ENCODE measurements at places on chromosomes 3 and 15.

GRCh38 chr3:16908896-16909295 lies 24.1 kb downstream of the PLCL2 start:
- no peak for DNase-seq

DNA sequence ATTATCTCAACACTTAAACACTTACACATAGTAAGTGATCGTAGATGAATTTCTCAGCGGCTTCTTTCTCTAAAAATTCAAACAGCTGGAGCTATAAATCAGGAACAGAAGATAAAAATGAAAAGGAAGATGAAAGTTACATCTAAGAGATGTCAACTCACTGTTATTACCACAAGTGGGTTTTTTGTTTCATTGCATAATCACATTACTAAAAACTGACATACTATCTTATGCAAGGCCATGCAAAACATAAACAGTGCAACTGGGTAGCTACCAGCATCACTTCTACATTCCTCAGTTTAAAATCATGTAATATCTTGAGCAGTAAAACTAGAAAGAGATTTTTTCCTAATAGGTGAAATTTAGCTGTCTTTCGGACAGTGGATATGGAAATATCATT lies 14.9 kb downstream of the MINDY4B start:
- DNase-seq = no peak

- DNase-seq = peak; percentile 79
Observed at GRCh38 chr15:40506964-40507571, 36.3 kb downstream of the CHST14 start.

- no peak for DNase-seq
Observed at GRCh38 chr3:30664884-30665283, 58.5 kb downstream of the TGFBR2 start.

DNA sequence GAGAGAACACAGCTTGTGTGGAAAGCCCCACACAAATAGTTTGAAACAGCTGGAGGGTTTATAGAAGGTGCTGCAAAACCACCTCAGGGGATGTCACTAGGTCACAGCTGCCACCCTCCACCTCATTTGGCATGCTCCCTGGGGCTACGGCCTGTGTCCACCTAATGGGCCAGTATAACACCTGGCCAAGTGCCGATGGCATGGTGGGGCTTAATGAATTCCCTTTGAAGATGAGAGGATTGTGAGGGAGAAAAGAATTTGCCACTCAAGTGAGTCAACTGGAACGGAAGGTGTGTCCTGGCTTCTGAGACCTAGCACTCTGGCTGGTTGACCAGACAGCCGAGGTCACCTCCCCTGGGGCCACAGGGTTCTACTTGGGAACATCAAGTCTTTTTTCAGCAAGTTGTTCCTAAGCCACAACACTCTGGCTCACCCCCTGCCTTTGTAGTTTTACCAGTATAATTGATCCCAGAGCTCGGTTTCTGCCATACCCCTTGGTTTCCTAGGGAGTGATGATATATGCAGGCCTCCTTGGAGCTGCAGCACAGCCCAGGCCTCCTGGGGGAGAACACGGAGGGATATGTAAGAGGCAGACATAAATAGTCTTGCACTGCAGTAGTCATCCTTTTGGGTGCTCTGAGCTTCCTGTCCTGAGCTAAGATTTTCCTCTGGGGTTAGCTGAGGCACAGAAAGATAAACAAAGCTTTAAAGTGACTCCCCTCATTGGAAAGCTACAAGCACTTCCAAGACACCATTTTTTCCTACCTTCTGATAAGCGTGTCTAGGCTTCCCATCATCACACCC lies 178.2 kb upstream of the LPP start:
- DNase-seq = no peak

DNA sequence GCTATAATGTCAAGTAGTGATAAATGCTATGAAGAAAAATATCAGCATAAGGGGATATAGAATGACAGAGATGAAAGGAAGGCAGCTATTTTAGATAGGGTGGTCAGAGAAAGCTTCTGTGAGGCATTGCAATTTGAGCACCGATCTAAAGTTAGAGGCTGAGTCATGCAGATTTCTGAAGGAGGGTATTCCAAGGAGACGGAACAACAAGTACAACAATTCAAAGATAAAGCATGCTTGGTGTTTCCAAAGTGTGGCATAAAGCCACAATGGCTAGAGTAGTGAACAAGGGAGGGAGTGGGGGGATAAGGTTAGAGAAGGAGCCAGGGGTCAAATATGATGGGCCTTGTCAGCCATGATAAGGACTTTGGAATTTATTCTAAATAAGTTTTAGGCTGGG lies 71.9 kb downstream of the PFN2 start:
- peak; percentile 42 for DNase-seq

DNA sequence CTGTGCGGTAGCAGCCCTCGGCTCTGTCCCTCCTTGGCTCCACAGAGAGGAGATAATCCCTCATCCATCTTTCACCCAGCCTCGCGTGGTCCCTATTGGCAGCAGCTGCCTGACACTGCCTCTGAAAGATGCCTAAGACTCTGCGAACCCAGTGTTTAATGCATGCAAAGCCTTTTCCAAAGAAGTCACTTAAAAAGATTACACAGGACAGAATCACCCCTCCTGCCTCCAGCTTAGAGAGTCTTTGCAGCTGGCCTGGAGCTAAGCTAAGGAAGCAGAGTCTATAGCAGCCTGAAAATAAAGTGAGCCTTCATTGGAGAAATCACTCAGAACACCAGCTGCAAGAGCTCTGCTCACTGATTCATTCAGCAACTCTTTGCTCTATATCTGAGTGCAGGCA lies 247.2 kb downstream of the SHQ1 start:
- no peak for DNase-seq

DNA sequence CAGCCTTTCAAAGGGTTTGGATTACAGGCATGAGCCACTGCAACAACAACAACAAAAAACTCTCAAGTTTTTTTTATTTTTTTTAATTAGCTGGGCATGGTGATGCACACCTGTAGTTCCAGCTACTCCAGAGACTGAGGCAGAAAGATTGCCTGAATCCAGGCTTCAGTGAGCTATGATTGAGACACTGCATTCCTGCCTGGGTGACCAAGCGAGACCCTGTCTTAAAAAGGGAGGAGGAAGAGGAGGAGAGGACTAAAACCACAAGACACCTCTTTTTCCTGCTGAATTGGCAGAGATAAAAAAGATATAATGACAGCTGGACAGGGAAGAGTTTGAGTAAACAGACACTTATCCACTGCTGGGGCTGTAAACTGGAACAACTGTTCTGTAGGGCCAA lies 22.7 kb upstream of the CHRNB4 start:
- no peak for DNase-seq

- DNase-seq = no peak
Observed at GRCh38 chr15:25372298-25372697, 66.5 kb downstream of the UBE3A start.

DNA sequence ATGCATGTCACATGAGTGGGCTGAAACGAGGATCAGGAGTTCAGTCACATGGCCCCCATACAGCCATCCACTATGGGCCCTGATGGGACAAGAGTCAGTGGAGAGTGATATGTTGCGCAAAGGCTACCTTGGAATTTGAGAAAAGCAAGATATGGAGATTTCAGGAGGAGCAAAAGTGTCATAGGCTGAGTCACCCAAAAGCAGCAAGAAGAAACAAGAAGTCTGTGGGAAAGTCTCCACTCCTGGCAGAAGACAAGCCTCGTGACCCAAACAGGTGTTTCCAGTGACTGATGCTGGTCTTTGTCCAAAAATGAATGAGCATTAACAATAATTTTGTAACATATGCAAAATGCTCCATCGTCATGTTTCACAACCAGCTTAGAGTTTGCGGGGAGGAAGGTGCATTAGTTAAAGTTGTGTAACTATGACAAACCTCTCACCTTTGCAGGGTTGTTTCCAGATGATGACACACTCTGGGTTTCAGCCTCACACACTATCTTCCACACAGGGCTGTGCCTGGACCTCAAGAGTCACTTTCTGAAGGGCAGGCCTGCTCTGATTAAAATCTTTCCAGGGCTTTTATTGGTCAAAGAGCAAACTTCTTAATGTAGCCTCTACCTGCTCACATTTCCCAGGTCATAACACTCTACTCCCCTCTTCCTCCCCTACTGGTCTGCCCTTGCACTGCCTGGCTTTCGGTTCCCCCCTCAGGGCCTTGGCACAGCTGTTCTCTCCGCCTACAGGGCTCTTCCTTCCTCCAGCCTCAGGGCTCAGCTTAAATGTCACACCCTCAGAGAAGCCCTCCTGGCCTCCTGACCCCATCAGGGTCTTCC lies 3.9 kb upstream of the DNASE1L3 start:
- no peak for DNase-seq

DNA sequence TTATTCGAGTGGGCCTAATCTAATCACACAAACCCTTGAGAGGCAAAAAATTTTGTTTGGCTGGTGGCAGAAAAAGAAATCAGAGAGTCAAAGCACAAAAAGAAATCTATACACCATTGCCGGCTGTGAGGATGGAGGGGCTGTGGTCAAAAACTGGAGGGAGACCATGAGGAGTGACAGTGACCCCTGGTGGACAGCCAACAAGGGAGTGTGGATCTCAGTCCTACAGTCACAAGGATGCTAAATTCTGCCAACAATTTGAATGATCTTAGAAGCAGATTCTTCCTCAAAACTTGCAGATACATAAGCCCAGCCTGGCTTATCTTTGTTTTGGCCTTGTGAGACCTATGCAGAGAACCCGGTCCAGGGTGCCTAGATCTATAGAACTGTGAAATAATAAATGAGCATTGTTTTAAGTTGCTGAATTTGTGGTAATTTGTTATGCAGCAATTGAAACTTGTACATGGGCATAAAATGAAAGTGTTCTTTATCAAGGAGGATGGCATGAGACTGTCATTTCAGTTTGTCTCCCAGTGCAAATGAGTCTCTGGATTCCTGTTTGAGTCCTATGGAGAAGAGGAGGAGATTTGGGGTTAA lies 103.0 kb upstream of the ARHGEF26 start:
- DNase-seq = no peak

DNA sequence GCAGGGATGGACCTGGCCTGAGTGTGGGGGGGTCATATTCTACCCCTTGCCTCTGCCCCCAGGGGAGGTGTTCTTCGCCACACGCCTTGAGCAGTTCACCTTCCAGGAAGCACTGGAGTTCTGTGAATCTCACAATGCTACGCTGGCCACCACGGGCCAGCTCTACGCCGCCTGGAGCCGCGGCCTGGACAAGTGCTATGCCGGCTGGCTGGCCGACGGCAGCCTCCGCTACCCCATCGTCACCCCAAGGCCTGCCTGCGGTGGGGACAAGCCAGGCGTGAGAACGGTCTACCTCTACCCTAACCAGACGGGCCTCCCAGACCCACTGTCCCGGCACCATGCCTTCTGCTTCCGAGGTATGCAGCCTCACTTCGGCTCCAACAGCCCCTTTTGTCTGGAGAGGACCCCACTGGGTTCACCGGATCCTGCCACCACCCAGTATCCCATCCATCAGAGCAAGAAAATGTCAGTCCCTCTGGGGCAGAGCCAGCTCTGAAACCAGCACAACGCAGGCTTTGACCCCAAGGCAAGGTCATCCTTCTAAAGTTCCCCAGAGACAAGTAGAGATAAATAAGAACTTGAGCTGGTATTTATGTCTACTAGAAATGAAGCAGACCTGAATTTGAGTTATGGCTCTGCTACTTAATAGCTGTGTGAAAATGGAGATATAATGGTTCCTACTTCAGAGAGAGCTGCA lies 45.8 kb downstream of the HAPLN3 start:
- no peak for DNase-seq

GRCh38 chr3:87397211-87397610 lies 120.8 kb upstream of the POU1F1 start:
- DNase-seq = no peak

DNA sequence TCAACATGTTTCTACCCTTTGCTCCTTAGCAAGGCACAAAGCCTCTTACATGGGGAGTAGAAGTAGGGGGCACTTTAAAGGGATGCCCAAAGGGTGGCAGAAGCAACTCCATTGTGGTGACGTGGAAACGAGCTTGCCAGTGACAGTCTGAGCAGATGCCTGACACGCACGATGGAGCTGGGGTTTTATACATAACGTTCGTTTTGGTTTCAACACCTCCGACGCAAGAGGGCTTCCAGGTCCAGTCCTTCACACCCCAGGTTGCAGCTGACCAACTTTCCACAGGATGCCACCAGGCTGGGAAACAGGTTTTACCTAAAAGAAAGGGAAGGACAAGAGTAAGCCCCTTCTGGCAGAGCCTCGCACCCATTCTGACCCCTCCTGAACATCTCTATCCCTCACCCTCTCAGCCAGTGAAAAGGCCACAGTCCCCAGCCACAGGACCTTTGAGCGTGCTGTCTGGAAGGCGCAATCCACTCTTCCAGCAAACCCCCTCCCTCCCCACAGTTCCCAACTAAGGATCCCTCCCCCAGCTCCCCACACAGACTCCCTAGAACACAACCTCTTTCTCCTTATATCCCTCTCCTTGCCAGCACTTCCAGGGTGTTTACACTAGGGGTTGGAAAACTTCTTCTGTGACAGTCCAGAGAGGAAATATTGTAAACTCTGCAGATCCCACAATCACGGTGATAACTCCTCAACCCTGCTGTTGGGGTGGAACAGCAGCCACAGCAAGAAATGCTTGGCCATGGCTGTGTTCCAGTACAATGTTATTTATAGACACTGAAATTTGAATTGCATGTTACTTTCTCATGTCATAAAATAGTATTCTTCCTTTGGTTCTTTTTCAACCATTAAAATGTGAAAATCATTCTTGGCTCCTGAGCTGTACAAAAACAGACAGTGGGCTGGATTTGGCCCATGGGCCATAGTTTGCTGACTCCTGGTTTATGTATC lies 36.2 kb downstream of the FAM174B start:
- no peak for DNase-seq

DNA sequence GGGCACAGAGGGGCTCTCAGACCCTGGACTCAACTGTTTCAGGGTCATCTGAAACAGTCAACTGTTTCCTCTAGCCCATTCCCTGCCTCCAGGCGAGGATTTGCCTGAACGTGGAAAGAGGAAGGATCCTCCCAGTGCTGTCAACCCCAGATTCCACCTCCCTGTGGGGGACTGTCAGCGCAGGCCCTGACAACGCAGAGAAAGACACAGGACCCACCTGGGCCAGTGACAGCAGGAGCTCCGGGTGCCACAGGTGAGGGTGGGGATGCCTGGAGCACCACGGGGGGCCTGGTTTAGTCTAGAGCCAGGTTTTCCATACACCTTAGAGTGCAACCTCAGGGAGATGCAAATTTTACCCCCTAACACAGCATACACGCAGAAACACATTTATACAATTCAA lies 19.5 kb upstream of the LAMP3 start:
- DNase-seq = no peak

DNA sequence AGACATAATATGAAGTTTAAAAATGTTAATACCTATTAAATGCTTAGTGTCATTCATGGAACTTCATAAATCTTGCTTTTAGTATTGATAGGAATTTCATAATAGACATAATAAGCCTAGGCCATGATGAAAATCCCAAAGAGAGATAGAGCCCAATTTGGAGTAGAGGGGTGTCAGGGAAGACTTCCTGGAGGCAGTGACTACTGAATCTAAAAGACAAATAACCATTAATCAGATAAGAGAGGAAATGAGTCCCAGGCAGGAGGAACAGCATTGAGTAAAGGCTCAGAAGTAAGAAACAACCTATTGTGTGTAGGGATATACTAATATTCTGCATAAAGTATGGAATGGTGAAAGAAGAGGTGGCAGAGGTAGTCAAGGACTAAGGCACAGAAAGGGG lies 126.9 kb upstream of the MRPS22 start:
- no peak for DNase-seq

All from heart right ventricle (tissue), 16 donors.